ENCODE measurements at places on chromosomes 12 and 14.

- DNase-seq: no peak
Observed at GRCh38 chr14:72739446-72740405, 154.2 kb downstream of the DPF3 start.

DNA sequence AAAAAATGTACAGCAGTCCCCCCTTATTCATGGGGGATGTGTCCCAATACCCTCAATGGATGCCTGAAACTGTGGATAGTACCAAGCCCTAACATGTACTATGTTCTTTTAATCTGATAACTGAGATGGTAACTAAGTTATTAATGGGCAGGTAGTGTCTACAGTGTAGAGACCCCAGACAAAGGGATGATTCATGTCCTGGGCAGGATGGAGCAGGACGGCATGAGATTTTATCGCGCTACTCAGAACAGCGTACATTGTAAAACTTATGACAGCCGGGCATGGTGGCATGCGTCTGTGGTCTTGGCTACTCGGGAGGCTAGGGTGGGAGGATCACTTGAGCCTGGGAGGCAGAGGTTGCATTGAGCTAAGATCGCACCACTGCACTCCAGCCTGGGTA, 37.1 kb downstream of the KIAA0586 start:
- no peak for DNase-seq

- DNase-seq: no peak
Observed at GRCh38 chr12:7917392-7918267, 18.4 kb downstream of the SLC2A3 start.

DNA sequence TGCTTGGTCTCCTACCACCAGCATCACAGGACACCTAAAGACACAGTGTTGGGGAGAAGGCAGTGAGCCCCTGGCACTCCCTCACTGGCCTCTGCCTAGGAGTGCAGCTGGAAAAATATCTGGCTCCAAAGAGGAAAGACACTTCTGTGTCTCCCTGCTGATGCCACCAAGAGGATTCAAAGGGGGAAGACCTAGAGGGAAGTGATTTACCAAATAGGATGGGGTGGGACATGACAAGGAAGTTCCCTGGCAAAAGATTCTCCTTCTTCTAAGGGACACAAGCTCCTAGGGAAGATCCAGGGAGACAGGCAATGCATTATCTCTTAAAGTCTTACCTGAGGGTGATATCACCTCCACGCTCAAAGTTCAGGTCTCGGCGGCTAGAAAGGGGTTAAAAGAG, 6.1 kb downstream of the NDRG2 start:
- DNase-seq: no peak

GRCh38 chr12:122983789-122984515, 3.5 kb downstream of the ARL6IP4 start:
- DNase-seq: no peak

- no peak for DNase-seq
Observed at GRCh38 chr12:10027721-10028120, 2.8 kb upstream of the CLEC9A start.

- DNase-seq: no peak
Observed at GRCh38 chr14:86179980-86180379, 650.0 kb downstream of the FLRT2 start.

GRCh38 chr12:27988594-27989233, 16.2 kb upstream of the PTHLH start:
- DNase-seq: no peak

- DNase-seq: no peak
Observed at GRCh38 chr12:6548556-6548955, 7.3 kb downstream of the IFFO1 start.

DNA sequence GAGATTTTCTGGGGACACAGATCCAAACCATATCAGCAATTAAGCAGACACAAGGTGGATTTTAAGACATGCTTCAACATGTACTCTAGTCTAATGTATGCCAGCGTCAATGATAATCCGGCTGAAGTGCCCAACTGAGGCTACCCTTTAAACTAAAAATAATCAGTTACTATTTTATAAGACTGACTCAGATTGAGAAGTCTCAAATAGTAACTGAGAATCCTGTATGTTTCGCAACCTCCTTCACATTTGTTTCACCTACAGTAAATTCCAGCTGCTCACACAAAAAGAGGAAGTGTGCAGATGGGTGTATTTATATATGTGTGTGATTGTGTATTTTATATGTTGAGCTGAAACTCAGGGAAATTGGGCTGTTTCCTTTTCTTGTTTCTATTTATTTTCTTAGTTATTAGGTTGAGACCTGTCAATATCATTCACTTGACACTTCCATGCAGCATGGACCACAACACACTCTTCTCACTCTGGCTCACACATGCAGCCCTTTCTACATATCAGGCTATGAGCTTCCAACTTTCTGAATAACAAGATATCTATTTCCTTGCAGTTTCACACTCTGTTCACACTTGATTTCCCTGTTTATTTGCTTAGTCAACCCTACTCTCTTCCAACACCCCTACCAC, 1224.9 kb upstream of the TMEM132C start:
- DNase-seq: no peak

DNA sequence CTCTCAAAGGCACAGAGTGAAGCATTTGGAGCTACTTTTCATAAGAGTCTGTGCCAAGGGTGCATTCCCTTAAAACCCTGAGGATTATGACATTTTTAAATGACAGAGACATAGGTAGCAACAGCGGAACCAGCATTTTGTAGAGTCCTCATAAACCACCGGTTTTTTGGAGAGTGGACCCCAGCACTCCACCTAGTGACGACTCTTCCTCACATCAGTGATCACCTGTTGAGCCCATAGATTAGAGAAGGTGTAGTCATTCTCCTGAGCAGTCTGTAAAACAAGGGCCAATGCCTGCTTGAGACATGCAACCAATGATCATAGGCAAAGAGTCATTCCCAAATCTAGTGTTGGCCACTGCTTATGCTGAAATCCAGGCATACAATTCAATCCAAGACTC, 399.1 kb downstream of the GXYLT1 start:
- DNase-seq: no peak

- no peak for DNase-seq
Observed at GRCh38 chr12:75909714-75910656, 121.6 kb downstream of the PHLDA1 start.

- DNase-seq: no peak
Observed at GRCh38 chr12:77630344-77630743, 200.3 kb upstream of the NAV3 start.

- DNase-seq: no peak
Observed at GRCh38 chr12:50104417-50105366, 884 bp downstream of the GPD1 start.

GRCh38 chr12:69000074-69000473, 67.1 kb upstream of the CPM start:
- no peak for DNase-seq

Measured in stimulated activated CD4-positive, alpha-beta T cell treated with anti-CD3 and anti-CD28 coated beads, TNF-alpha, amount 100 ng/mL, for 48 hours (primary cell).